Posterior cingulate gyrus (tissue), 11 donors: ENCODE measurements at places on chromosomes 4 and X.

DNA sequence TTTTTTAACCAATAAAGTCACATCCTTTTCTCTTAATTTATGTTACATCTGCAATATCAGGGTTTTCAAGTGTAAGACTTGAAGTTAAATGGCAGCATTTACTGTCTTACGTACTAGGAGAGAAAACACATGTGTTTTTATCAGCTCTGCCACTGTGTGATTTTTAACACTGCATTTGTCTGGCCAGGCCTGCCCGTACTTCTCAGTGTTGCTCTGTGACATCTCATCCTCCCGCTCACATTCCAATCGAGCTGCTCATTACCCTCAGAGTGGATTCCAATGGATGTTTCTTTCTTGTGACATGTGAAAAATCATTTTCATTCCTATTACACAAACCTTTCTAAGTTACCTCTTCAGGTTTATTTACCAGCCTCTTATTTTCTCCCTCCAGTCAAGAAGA, 420.3 kb downstream of the FAT4 start:
- DNase-seq, result no peak

- DNase-seq, result no peak
Measured at GRCh38 chr4:3766785-3767569, 792 bp downstream of the ADRA2C start.

- no peak for DNase-seq
Measured at GRCh38 chr4:38003102-38003501, 42.9 kb downstream of the PTTG2 start.

DNA sequence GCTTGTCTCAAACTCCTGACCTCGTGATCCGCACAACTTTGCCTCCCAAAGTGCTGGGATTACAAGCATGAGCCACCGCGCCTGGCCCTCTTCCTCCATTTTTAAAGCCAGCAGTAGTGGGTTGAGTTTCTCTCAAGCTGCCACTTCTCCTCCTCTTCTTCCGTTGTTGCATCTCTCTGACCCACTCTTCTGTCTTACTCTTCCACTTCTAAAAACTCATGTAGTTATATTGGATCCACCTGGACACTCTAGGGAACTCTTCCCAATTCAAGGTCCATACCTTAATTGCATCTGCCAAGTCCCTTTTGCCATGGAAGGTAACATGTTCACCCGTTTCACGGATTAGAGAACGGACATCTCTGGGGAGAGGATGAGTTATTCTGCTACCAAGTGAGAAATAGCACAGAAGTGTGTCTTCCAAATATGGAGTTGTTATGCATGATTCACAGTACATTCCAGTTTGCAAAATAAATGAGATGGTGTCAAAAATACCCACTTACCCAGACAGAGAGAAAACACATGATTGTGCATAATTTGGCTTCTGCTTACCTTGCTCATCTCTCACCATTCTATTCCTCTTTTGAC, 51.8 kb downstream of the GBA3 start:
- no peak for DNase-seq

DNA sequence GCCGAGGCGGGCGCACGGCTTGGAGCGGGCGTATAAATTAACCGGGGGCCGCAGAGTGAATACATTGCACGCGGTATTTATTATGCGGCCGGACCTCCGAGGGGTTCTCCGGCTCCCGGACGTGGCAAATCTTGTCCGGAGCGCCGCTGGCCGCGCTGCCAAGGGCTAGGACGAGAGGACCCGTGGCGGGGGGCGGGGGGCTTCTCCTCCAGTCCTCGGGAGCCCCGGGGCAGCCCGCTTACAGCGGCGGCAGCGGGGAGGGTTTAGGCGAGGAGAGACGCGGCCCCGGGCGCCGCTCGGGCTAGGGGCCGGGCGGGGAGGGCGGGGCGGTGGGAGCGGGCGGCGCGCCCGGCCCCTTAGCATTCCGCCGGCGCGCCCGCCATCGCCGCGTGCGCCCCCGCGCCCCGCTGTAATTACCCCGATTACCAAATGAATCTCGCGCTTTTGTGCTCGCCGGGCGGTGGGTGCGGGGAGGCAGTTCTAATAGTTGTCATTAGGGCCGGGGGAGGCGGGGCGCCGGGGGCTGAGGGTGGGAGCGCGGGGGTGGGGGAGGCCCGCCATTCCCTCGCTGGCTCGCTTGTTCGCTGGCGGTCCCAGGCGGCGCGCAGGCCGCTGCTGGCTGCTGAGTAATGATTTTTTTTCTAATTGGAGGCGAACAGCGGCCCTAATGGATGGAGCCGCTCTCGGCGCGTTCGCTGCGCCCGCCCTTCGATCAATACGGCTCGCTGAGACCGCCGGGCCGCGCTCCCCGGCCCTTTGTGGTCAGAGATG, 276.6 kb downstream of the BCOR start:
- DNase-seq, result peak; percentile 30

DNA sequence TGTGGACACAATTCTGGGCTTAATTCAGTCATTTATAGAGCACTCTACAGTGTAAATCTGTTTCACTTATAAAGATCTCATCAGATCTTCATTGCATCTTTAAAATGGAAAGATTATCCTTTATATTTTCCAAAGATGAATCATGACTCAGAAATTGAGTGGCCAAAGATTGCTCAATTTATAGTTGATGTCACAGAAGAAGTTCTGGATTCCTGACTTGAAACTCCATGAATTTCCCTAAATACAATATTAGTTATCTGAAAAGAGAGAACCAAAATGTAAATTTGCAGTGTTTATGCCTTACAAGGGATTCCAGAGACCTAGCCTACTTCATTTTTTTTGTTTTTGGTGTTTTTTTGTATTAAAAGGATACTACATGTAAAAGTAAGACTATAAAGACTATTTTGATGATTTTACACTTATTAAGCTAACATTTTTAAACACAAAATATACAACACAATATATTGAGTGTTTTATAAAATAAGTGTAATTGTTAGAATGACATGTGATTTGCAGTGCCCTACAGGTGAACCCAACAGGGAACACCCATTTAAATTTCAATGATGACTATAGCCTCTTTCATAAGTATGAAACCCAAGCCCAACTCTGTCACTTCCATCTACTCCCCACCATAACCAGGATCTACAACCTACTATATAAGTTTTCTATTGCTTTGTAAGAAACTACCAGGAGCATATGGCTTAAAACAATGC, 183.5 kb downstream of the PCDH7 start:
- DNase-seq, result no peak

DNA sequence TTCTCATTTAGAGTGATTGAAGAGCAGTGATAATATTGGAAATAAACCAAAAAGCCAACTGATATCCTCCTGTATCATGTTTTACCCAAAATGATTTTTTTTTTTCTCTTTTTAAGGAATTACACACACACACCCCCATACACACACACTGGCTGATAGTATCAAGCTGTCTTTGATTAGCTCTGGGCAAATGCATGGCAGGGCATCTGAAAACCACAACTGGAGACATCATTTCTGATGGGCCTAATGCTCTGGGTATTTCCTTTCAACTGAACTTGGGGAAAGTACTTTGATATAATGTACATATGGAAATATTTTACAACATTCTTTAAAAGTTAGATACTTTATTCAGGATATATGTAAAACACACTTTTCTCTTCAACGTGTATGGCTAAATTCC, 14.2 kb upstream of the OSTC start:
- DNase-seq, result no peak

- DNase-seq, result peak; percentile 85
Measured at GRCh38 chr4:143700046-143700415, 444 bp downstream of the FREM3 start.

DNA sequence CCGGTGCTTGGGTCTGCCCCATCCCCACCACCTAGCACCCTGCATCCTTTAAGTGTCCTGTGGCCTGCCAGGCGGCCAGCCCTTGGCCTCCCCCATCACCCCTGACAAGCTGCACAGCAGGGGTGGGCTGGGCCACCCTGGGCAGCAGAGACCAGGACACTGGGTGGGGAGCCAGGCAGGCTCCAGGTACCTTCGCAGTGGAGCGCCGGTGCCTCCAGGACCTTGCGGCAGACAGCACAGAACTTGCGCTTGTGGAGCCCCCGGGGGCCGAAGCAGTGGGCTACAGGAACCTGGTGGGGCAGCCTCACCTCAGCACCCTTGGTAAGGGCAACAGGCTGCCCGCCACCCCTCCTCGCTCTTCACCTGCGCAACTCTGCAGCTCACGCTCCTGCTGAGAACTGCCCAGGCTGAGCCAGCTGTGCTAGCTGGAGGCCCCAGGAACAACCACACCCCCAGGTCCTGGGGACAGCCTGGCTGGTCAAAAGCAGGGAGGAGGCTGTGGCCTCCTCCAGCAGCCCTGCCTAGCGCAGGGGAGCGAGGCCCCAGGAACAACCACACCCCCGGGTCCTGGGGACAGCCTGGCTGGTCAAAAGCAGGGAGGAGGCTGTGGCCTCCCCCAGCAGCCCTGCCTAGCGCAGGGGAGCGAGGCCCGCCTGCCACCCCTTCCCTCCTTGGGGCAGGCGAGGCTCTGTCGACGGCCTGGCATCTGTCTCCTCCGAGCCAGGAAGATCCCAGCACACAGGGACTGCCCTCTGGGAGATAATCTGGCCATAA, 4.6 kb downstream of the DGKQ start:
- no peak for DNase-seq

- no peak for DNase-seq
Measured at GRCh38 chr4:150046728-150047217, 31.5 kb upstream of the DCLK2 start.

DNA sequence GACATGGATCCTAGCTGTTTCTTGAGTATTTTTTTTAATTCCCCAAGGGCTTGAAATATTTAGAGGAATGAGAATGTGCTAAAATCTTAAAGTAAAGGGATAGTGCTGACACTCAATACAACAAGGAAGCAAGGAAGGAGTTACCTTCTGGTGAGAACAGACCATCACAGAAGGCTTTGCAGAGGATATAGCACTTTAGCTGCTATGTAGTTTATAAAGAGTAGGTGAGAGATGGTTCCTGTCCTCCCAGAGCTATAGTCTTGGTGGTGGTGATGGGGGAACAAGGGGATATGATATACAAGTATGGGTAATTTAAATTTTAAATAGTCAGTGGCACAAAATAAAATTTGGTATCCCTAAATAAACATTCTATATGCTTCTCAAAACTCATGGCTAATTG, 47.6 kb downstream of the MTHFD2L start:
- no peak for DNase-seq

GRCh38 chr4:6443035-6444023, 29.1 kb downstream of the PPP2R2C start:
- peak; percentile 74 for DNase-seq

DNA sequence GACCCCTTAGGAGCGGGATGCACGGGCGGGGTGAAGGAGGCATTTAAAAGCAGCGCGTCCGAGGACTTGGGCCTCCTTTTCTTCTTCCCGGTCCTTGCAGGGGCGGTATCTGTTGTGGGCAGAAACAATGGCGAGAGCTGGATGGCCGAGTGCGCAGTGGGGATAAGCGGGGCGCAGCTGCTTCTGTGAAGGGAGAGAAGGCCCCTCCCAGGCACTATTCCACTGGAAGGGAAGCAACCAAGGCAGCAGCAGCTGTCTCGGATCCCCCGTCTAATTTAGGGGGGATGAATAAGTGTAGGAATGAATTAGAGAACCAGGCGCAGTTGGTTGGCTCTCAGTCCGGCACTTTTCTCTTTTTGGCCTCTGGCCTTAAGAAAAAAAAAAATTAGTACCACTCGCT, 995 bp downstream of the SMARCA5 start:
- peak; percentile 91 for DNase-seq

GRCh38 chr4:127870688-127871087, 10.0 kb upstream of the PLK4 start:
- no peak for DNase-seq

- DNase-seq, result no peak
Measured at GRCh38 chrX:38774249-38774648, 27.0 kb upstream of the MID1IP1 start.

GRCh38 chr4:74948236-74948635, 15.3 kb downstream of the PARM1 start:
- no peak for DNase-seq

GRCh38 chr4:185810746-185811508, 1.1 kb downstream of the SORBS2 start:
- no peak for DNase-seq

- DNase-seq, result peak; percentile 70
Measured at GRCh38 chr4:184163813-184164212, 53.9 kb downstream of the ENPP6 start.

DNA sequence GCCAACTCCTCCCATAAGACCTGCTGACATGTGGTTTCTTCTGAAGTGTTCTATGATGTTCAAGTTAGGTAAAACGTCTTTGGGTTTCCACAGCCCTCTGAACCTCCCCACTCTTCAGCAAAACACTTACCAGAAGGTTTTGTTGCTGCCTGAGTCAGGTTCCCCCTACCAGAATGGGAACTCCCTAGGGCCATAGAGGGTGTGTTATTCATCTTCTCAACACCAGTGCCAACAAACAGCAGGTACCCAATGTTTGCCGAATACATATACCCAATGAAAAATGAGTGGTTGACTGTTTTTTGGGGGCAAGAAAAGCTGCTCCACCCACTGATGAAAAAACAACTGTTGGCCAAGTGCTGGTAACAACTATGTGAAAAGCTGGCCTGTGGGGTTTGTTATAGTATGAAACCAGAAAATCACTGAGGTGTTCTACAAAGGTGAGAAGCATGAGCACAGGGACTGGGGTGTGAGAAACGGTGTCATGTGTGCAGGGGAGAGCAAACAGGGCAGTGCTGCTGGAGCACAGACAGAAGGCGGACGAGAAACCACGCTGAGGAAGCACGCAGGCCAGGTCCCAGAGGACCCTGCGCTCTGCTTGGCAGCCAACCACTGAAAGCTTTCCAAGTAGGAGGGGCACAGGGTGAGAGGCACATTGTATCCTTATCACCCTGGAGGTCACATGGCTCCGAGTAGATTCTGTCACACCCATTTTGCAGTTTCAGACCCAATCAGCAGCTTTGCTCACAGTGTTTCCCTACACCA, 28.8 kb downstream of the ATP8A1 start:
- peak; percentile 44 for DNase-seq

DNA sequence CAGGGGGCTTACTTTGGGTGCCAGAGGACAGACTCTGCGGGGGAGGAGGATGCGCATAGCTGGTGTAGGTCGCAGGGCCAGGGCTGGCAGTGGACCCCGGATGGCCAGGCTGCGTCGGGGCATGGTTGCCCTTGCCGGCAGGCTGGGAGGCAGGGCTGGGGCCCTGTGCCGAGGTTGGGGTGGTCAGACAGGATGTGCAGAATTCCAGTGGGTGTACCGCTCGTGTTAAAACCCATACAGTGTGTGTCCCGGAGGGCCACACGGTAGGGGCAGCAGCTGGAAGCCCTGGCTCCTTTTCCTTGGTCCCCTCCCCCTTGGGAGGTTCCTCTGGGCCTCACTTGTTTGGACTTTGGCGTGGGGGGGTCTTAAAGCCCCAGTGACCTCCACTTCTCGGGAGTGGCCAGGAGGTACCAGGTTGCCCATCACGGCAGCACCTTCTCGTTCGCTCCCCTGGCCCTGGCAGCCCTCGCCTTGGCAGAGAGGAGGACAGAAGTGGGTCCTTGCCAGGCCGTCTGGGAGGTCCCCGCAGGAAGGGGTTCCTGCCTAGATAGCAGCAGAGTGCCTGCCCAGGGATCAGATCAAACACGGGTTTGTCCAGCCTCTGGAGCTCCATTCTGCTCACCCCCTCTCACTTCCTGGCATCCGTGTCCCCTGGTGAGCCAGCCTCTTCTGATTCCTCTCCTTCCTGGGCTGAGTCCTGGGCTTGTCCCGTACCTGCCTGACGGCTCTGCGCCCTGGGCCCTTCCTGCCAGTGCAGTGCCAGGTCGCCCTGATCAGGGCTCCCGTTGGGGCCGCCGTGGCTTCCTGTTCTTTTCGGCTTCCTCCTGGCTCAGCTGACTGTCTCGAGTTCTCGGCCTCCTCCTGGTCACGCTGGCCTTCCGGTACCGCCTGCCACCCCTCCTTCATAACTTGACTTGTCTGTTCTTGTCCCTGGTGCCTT, 56.7 kb upstream of the HGFAC start:
- DNase-seq, result no peak
